GM03348 (cell line): ENCODE measurements at places on chromosomes 13 and 19.

- DNase-seq: no peak
Observed at GRCh38 chr19:14673088-14673487, 1.6 kb downstream of the ADGRE3 start.

DNA sequence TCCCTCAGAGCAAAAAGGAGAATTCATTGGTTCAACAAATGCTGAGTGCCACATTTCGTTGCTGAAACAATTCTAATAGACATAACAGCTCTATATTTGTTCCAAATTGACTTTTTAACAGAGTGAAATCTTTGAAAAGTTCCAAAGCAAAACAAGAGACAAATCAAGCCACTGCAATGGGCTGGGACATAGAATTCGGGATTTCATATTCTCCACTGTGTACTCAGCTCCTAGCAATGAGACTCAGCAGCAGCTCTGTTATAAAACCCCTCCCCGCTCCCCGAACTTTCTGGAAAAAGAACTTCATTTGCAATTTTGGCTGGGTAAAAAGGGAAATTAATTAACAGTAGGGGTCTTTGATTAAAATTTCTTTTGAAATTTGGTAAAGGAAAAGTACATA, 11.3 kb downstream of the RFX2 start:
- DNase-seq: no peak

- no peak for DNase-seq
Observed at GRCh38 chr19:15926484-15926883, 7.8 kb downstream of the CYP4F11 start.

- DNase-seq: no peak
Observed at GRCh38 chr13:110885966-110886869, 28.7 kb downstream of the ANKRD10 start.

DNA sequence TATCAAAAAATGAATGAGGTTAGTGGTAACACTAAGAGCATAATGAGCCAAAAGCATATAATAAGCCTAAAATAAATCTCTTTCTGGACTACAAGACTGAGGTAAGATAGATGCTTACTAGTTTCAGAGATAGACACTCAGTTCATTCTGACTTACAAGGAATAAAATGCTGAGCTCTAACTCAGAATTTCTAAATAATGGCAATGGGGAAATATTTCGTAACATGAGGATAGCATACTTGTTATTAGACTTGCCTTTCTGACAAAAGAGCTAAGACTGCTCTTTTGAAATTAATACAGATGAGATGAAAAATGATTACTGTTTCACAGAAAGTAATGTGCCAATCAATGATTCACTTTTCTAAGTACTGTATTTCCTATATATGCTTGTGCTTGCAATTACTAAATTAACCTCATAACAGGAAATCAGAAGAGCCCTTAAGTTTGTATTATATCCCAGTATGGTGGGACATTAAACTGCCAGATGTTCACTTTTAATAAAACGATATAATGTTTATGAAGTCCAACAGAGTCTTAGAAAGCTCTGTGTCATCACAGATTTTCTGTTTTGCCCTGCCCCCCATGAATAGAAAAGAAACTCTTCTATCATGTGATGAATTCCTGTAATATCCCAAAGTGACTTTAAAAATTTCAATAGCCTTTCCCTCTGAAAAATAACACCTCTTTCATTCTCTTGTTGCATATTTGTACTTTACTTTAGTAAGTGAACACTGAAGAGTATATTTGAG, 2771.0 kb upstream of the PCDH20 start:
- DNase-seq: peak; percentile 9

DNA sequence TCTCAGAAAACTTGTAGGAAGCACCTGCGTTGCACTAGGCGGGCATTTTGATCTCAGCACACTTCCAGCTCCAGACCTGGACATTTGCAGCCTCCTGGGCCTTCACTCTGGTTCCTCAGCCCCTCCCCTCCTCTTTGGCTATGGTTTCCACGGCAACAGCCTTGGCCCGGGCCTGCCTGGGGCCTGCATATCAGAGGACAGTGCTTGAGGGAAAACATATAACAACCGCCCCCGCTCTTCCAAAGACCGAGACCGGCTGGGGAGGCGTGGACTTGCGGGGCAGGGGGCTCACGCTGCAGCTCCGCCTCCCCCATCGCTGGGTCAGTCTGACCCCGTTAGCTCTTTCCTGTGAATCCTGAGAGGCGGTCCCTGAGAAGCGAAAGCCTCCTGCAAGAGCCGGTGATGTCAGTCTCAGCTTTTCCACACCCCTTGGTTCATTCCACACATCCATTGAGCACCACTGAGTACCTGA, 125.7 kb upstream of the PEG3 start:
- DNase-seq: no peak

- DNase-seq: no peak
Observed at GRCh38 chr19:15294561-15294990, 37.8 kb downstream of the BRD4 start.

DNA sequence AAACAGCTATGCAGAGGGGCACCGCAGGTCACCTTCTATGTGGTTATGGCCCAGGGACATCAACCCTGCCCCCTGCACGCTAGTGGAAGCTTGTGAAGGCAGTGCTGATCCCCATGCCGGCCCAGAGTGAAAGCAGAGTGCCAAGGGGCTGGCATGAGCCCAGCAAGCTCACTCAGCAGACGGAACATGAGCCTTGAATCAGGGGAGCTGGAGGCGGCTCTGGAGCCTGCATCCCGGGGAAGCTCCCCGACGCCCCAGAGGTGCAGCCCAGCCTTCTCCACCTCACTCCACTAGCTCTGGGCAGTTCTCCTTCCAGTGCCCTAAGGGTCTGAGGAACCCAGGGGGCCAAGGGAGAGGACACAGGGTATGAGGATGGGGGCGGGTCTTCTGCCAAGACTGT, 19.0 kb upstream of the ISYNA1 start:
- DNase-seq: no peak

- no peak for DNase-seq
Observed at GRCh38 chr19:32219392-32219791, 126.0 kb upstream of the ZNF507 start.

GRCh38 chr19:2561221-2561620, 85.3 kb downstream of the GADD45B start:
- no peak for DNase-seq
